ENCODE measurements at places on chromosomes 7 and 10.

GRCh38 chr7:115734641-115735040, 295.9 kb downstream of the TFEC start:
- no peaks in the 10 kb centered on the region for H3K4me1 ChIP-seq
- H3K27me3 ChIP-seq, result no peaks in the 10 kb centered on the region
- no peak overlapping the region for H3K27ac ChIP-seq
- DNase-seq, result no peak
- H3K4me3 ChIP-seq, result no peak overlapping the region
- no peaks in the 10 kb centered on the region for H3K36me3 ChIP-seq

- H3K4me3 ChIP-seq, result peak overlapping the region; percentile 18
- peaks cover 6% of the 10 kb centered on the region for H3K36me3 ChIP-seq
- no peak overlapping the region for H3K27ac ChIP-seq
- no peaks in the 10 kb centered on the region for H3K27me3 ChIP-seq
- peaks cover 24% of the 10 kb centered on the region for H3K4me1 ChIP-seq
These were observed 127.9 kb downstream of the MLLT10 start for GRCh38 chr10:21661935-21662334.

DNA sequence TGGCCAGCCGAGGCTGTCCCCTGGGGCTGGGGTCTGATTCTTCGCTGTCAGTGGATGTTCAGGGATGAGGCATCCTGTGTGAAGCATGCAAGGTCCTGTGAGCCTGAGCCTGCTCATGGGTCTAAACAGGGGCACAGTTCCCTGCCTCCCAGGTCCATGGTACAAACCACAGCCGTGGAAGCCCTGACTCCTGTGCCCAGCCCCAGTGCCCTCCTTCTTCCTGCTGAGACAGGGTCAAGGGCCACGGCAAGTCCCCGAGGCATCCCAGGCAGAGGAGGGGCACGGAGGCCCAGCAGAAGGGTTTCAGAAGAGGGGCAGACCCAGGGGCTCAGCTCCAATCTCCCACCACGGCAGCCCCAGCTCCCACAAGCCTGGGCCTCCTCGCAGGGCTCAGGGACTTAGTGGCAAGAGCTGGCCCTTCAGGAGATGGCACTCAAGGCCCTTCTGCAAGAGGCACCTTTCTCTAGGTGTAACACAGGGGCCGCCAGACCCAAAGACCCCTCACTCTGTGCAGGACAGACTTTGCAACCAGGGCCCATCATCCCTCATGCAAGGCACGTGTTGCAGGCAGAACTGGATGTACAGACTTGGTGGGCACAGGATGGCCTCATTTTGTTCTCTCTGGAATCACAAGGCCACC, 248.8 kb downstream of the TCERG1L start:
- no peak overlapping the region for H3K4me3 ChIP-seq
- H3K27ac ChIP-seq, result no peak overlapping the region
- no peaks in the 10 kb centered on the region for H3K36me3 ChIP-seq
- no peaks in the 10 kb centered on the region for H3K27me3 ChIP-seq
- no peaks in the 10 kb centered on the region for H3K4me1 ChIP-seq

DNA sequence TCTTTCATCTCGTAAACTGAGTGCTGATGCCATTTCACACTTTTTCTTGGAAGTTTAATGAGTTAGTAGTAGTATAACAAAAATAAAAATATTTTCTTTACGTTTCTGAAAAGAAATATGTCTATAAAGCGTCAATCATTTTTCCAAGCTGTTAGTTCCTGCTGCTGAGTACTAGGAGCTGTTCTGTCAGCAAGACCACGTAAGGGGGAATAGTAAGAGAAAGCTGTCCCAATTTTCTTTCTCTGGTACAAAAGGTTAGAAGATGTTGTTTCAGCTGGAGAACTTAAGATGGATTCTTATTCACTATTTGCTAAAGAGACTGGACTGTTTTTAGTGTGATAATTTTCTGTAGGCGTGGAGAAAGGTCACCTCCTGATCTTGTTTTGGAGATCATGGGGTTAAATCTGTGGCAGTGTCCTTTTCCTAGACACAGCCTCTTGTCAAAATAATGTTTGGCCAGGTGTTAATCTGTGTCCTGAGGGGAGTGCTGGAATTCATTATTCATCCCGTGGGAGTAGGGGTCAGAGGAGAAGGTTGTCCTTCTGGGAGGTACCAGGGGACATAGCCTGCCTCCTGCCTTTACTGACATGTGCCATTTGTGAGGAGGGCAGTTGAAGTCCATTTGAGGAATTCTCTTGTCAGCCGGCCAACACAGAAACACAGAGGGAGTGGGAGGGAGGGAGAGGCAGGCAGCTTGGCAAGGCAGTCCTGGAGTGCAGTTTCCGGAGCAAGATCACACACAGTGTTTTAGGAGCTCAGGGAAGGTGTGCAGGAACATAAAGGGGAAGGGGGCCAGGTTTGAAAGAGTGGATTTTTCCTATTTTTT, 368.7 kb downstream of the AUTS2 start:
- H3K27ac ChIP-seq, result no peak overlapping the region
- no peak for DNase-seq
- no peak overlapping the region for H3K4me3 ChIP-seq
- H3K36me3 ChIP-seq, result no peaks in the 10 kb centered on the region
- no peaks in the 10 kb centered on the region for H3K4me1 ChIP-seq

DNA sequence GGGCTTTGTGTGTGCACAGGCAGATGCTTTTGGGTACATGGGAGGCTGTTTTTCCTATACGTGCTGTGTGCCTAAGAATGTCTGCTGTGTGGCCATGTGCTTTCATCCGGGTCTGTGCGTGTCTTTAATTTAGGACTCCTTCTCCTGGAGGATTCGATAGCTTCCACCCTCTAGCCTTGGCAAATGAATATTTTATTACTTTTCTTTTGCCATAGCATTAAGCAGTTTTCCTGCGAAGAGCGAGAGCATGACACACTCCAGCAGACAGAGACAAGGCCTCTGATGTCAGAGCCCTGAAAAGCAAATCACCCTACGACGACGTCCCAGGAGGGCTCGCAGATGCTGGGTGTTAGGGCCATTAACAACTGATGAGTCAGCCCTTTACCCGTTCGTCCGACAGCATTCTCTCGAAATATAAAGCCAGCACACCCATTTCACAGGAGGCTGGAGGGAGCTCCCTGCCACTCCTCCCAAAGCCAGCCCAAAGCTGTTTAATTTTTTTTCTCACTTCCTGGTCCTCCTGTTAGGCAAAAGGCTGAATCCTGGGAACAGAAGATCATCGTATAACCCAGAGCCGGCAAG, 311.3 kb upstream of the ZMIZ1 start:
- H3K27me3 ChIP-seq, result peaks cover 22% of the 10 kb centered on the region
- no peak overlapping the region for H3K27ac ChIP-seq
- no peaks in the 10 kb centered on the region for H3K36me3 ChIP-seq
- H3K4me3 ChIP-seq, result no peak overlapping the region
- DNase-seq, result no peak

DNA sequence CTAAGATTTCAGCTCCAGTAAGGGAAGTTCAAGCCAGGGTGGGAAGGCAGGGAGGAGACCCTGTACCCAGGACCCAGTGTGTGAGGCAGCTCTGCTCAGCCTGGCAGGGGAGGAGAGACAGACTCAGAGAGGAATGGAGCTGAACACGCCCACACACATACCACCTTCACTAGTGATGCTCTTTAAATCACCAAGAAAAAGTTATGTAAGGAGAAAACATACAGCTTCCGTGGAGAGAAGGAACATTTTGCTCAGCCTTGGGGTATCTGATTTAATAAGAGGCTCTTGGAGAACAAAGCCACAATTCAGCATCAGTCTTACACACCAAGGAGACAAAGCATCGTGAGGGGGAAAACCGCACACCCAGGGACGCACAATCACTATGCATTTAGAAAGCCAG, 62.9 kb downstream of the PRKAG2 start:
- H3K27ac ChIP-seq, result peak overlapping the region; percentile 3
- peaks cover 22% of the 10 kb centered on the region for H3K4me1 ChIP-seq
- H3K36me3 ChIP-seq, result peaks cover 5% of the 10 kb centered on the region
- H3K4me3 ChIP-seq, result no peak overlapping the region
- no peak for DNase-seq

GRCh38 chr10:61071580-61071979, 127.6 kb upstream of the RHOBTB1 start:
- no peak overlapping the region for H3K4me3 ChIP-seq
- no peak overlapping the region for H3K27ac ChIP-seq
- no peak for DNase-seq
- H3K27me3 ChIP-seq, result no peaks in the 10 kb centered on the region
- no peaks in the 10 kb centered on the region for H3K4me1 ChIP-seq

DNA sequence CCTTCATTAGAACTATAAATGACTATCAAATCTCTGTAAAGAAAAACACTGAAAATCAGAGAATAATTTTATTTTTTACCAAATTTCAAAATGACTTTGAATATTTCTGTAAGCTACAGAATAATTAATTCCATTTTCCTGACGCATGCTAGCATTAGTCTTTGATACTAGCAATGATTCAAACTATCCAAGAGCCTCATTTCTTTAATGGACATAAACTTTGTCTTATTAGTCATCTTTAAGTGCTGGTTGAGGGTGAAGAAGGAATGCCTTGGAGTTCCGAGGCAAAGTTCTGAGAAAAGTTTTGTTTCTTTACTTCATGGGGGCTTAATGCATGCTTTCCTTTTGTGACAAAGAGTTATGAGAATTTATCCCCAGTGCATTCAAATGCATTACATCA, 137.3 kb downstream of the AGMO start:
- no peaks in the 10 kb centered on the region for H3K4me1 ChIP-seq
- H3K4me3 ChIP-seq, result no peak overlapping the region
- H3K27me3 ChIP-seq, result no peaks in the 10 kb centered on the region
- no peak overlapping the region for H3K27ac ChIP-seq
- H3K36me3 ChIP-seq, result no peaks in the 10 kb centered on the region

- no peaks in the 10 kb centered on the region for H3K27me3 ChIP-seq
- H3K4me1 ChIP-seq, result no peaks in the 10 kb centered on the region
- H3K4me3 ChIP-seq, result no peak overlapping the region
- no peak overlapping the region for H3K27ac ChIP-seq
- H3K36me3 ChIP-seq, result no peaks in the 10 kb centered on the region
These were observed 784.5 kb upstream of the ZWINT start for GRCh38 chr10:57145548-57145947.

DNA sequence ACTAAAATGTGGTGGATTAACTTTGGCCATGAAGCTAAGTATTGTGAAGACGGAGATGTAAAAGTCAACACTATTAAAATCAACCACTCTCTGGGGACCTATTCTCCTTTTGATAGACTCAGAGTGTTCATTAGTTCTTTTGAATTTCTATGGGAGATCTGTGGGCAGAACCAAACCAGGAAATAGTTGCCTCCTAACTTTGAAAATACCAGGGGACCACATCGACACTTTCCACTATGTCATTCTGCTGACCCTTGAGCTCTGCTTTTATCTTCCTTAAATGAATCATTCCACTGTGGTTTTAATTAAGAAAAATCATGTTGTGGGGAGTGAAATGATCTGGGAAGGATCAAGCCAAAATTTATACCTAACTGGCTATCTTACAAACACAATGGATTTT, 960.5 kb downstream of the GATA3 start:
- H3K27me3 ChIP-seq, result peaks cover 23% of the 10 kb centered on the region
- no peak overlapping the region for H3K4me3 ChIP-seq
- H3K4me1 ChIP-seq, result no peaks in the 10 kb centered on the region
- no peaks in the 10 kb centered on the region for H3K36me3 ChIP-seq
- no peak for DNase-seq

DNA sequence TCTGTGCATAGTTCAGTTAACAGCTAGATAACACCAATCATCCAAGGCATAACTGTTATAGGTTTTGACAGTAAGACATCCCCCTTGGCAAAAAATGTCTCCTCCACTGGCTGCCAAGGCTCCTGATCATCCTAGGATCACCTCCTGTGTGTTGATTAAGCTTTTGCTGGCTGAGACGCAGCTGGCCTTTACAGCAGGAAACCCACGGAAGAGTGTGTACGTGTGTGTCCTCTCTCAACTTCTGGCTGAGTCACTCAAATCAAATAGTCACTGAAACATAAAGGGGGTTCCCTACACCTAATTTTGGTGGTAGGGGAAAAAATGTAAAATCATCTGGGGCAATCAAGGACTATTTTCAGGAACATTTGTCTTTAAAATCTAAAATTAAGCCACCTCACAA, 208.8 kb downstream of the CTNNA3 start:
- H3K27ac ChIP-seq, result no peak overlapping the region
- no peak for DNase-seq
- no peaks in the 10 kb centered on the region for H3K27me3 ChIP-seq
- no peaks in the 10 kb centered on the region for H3K36me3 ChIP-seq
- H3K4me1 ChIP-seq, result no peaks in the 10 kb centered on the region

- peaks cover 7% of the 10 kb centered on the region for H3K36me3 ChIP-seq
- peak overlapping the region; percentile 57 for H3K4me3 ChIP-seq
- H3K27ac ChIP-seq, result no peak overlapping the region
- no peak for DNase-seq
- H3K27me3 ChIP-seq, result peaks cover 95% of the 10 kb centered on the region
These were observed 3.1 kb downstream of the NKX2-3 start for GRCh38 chr10:99535764-99536337.

Measured in effector memory CD8-positive, alpha-beta T cell (primary cell).